ENCODE measurements at places on chromosomes 1 and 21.

DNA sequence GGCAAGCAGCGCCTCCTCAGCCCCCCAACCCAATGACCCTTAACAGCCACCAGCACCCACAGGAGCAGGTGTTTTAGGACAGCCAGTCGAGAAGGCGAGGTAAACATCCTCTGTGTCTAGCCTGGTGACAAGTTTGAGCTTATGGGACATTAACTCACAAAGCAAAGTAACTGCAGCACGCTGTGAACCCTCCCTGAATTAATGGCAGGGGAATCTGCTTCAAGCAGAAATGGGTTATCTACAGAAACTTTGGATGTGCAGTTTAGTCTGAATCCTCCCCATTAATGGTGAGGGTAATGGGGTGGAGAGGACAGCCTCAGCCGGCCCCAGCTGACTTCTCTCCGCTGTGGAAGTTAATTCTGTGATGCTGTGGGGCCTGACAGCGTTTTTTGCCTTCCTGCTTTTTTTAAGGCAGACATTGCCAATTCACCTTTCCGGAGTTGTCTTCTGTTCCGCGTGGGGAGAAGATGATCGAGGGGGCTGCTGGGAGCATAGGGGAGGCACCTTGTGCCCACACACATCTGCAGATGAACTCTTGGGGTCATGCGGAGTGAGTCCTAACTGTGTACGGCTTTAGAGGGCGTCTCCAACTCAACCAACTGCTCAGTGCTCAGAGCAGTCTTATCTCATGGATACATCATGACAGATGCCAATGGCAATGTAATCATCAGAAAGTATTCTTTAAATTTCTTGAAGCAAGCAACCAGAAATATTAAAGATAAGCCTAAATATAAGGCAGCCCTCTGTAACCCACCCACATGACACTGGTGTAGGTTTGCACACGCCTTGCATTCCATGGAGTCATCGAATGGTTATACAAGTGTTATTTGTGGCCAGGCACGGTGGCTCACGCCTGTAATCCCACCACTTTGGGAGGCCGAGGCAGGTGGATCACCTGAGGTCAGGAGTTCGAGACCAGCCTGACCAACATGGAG, 41.0 kb downstream of the POFUT2 start:
- no peak for DNase-seq

- no peak for DNase-seq
These were observed 117.7 kb upstream of the SLC44A3 start for GRCh38 chr1:94702442-94702815.

GRCh38 chr1:185260611-185261010, 56.4 kb downstream of the IVNS1ABP start:
- no peak for DNase-seq

DNA sequence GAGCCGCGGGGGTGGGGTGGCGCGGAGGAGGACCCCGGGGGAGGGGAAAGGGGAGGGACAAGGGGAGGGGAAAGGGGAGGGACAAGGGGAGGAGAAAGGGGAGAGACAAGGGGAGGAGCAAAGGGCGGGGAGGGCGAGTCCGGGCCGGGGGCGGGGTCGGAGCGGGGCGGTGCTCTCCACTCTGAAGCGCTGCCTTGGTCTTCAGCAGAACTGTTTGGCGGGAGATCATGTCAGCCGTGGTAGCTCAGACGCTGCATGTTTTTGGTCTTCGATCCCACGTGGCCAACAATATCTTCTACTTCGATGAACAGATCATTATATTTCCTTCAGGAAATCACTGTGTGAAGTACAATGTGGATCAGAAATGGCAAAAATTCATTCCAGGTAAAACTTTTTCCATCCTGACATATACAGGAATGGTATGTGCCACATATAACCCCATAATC, 420 bp downstream of the CFAP57 start:
- peak; percentile 97 for DNase-seq

DNA sequence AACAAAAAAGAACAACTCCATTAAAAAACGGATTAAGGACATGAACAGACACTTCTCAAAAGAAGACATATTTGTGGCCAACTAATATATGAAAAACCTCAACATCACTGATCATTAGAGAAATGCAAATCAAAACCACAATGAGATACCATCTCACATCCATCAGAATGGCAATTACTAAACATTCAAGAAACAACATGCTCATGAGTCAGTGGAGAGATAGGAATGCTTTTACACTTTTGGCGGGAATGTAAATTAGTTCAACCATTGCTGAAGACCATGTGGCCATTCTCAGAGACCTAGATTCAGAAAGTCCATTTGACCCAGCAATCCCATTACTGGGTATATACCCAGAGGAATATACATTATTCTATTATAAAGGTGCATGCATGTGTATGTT, 1442.6 kb upstream of the B3GALT2 start:
- DNase-seq, result no peak

- DNase-seq, result no peak
These were observed 92.1 kb upstream of the ADAMTS5 start for GRCh38 chr21:27058673-27059605.

GRCh38 chr21:44354001-44354405, 582 bp downstream of the TRPM2 start:
- DNase-seq, result no peak

- DNase-seq, result peak; percentile 83
These were observed at the start of gene KCNK1 for GRCh38 chr1:233613252-233614172. Gene KCNK1 (plus strand): TSS chr1:233614106. CDS start chr1:233614172, 66 bp downstream.

- no peak for DNase-seq
These were observed 185.8 kb downstream of the MRPL39 start for GRCh38 chr21:25421321-25422028.

DNA sequence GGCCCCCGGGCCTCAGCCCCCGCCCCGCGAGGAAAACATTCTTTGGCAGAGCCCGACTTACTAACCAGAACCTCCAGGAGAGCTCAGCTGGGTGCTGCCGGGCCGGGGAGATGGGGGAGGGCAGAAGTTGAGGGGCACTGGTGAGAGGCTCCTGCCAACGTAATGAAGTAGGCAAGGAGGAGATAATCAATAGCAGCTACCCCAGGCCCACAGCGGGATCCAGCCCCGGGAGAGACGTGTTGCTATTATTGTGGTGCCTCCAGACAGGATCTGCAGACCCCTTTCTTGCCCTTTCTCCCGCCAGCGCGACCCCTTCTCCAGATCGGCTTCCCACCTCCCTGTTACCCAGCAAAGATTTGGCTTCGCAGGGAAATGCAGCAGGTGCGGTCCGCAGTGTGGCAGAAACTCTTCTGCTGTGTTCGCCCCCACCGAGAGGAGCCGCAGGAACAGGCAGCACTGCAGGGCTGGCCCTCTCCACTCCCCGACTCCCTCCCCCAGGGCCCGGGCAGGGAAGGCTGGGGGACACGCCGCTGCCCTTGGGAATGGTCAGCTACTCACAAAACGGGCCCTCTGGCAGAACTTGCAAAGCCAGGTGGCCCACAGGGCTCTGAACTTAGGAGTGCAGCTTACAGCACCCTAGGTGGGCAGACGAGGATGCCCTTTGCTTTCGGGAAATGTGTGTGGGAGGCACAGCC, 1.5 kb upstream of the KCNA2 start:
- no peak for DNase-seq

GRCh38 chr1:114082867-114083585, 70.6 kb downstream of the SYT6 start:
- no peak for DNase-seq

DNA sequence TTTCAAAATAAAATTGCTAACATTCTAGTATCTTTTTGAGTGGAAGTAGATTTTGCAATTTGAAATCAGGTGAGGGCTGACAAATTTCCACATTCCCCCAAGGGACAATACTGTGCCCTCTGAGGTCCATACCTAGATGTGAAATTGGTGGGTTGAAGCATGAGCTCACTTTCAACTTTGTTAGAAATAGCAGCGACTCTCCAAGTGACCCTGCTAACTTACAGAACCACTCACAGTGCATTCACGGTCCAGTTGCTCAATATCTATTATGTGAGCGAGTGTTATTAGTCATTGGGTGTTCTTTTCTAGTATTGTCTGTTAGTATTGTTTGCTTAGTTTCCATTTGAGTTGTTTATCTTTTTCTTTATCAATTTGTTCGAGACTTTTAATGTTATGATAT, 53.6 kb upstream of the ASB17 start:
- no peak for DNase-seq

- DNase-seq, result no peak
These were observed 1156.4 kb downstream of the AMY1C start for GRCh38 chr1:104906141-104906540.

GRCh38 chr1:11654939-11655808, 497 bp downstream of the FBXO44 start:
- no peak for DNase-seq

- no peak for DNase-seq
These were observed 74.6 kb downstream of the CD247 start for GRCh38 chr1:167443757-167444156.

DNA sequence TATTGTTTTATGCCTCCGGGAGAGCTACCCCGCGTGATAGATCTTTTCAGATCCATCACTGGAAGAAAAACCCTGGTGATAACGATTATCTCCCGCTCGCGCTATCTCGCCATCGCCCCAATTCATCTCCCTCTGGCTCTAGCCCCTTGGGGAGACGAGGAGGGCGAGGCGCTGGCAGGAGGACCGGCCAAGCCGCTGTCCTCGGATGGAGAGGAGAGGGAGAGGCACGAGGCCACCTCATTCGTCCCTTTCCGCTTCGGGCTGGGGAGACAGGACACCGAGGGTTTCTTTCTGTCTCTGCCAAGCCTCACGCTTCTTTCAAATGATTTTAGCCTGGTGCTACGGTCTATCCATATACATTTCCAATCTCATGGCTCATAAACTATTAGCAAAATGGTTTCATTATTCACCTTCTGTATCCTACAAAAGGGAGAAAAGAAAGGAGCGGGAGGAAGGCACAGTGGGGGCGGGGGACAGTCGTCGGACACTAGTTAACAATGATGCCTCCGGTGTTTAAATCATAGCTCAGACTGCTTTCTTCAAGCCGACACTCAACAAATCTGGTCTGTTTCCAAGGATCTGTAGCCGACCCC, 415.0 kb upstream of the ESRRG start:
- DNase-seq, result no peak

Data from urothelium cell line (cell line).